ENCODE measurements at places on chromosomes 1 and 21.

- no peak for DNase-seq
Measured at GRCh38 chr1:100075773-100076172, 57.0 kb downstream of the SASS6 start.

DNA sequence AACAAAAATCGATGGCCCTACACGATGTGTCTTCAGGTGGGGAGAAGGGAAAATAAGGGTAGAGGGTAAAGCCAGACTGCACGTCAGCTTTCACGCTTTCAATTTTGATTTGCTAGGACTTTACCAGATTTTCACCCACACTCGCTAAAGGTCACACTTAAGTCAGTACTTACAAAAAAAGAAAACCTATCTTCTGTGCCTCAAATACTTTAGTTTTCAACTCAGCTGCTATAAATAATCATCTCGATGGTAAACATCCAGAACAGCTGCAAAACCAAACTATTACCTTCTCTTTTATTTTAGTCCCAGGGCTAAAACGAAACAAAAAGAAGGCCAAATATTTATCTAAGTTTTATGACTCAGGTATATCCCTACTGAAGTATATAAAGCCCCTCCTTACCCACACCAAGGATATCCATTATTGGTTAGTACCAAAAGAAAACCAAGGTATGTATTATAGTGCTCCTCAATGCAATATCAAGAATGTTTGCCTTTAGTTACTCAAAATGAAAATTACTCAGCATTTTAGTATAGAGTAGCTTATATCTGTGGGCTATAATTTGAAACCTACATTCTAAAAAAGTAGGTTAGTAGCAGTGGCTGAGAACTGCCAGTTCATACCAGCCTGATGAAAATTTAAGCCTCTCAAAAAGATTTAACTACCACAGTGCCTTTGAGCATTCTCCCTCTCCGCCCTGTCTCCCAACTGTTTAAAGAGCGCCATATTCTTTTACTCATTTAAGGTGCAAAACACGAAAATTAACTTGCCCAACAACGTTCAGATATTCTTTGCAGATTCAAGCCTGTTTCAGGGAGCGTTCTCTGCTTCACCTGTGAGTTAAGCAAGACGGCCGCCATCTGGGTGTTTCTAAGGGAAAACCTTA, 1.5 kb downstream of the CSDE1 start:
- DNase-seq, result no peak

GRCh38 chr1:229266274-229266673, 4.6 kb upstream of the RAB4A start:
- no peak for DNase-seq

GRCh38 chr1:111241797-111242196, 14.3 kb downstream of the CHI3L2 start:
- DNase-seq, result no peak

- DNase-seq, result no peak
Measured at GRCh38 chr1:177227978-177228692, 57.4 kb downstream of the BRINP2 start.

DNA sequence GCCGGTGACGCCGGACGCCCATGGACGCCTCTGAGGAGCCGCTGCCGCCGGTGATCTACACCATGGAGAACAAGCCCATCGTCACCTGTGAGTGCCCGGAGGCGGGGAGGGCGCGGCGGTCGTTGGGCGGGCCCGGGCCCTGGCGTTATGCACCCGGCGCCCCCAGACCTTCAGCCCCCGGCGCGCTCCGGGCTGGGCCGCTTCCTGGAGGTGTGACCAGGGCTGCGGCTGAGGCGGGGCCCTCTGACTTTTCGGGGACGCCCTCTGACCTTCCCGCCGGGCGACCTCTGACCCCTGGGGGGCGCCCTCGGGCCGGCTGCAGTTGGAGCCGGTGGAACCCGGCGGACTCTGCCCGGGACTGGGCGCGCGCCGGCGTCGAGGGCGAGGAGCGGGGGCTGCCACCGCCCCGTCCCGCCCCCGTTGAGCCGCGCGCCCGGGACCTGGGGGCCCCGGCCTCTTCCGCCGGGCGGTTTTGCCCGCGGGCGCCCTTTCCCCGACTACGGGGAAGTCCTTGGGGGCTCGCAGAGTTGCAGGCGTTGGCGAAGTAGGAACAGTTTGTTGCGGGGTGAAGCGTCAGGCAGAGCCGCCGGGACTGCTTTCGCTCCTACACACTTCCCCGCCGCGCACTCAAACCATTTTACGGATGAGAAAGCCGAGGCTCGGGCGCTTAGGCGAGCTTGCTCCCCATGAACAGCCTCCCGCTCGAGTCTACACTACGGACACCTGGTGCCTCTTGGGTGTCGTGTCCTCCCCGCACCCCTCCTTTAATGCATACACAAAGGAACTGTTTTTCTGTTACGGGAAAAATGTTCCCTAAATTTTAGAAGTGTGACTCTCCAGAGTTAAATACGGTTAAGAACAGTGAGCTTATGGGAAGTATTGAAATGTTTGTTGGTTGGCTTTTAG, 618 bp downstream of the TRAPPC10 start:
- DNase-seq, result peak; percentile 74

DNA sequence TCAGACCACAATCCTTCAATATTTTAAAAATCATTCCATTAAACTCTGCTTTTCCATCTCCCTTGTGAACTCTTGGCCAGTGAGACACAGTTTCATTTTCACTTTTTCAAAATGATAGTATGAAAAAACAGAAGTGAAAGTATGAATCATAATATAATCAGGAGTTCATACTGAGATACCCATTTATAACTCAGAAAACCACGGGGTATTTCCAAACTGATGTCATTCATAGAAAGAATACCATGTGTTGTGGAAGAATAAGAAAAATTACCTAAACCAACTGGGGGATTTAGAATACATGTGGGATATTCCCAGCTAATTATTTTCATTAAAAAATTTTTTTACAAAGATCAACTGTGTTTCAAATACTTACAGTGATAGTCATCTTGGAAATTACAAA, 149.9 kb downstream of the MRPL39 start:
- DNase-seq, result no peak

DNA sequence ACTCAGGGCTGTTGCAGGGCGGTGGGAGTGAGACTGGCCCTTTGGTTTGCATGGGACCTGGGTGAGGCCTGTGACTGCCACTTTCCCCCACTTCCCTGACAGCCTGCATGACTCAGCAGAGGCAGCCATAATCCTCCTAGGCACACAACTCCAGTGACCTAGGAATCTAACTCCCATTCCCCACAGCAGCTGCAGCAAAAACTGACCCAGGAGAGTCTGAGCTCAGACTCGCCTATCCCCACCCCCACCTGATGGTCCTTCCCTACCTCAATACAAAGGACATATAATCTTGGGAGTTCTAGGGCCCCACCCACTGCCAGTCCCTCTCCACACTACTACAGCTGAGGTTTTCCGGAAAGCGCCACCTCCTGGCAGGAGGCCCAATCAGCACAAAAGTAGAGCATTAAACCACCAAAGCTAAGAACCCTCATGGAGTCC, 26.7 kb downstream of the NDC1 start:
- no peak for DNase-seq

- DNase-seq, result no peak
Measured at GRCh38 chr1:241678536-241678935, 26.5 kb downstream of the WDR64 start.

- peak; percentile 33 for DNase-seq
Measured at GRCh38 chr1:37811027-37811655, 3.1 kb upstream of the YRDC start.

GRCh38 chr1:182330303-182330702, 61.3 kb downstream of the GLUL start:
- DNase-seq, result no peak

DNA sequence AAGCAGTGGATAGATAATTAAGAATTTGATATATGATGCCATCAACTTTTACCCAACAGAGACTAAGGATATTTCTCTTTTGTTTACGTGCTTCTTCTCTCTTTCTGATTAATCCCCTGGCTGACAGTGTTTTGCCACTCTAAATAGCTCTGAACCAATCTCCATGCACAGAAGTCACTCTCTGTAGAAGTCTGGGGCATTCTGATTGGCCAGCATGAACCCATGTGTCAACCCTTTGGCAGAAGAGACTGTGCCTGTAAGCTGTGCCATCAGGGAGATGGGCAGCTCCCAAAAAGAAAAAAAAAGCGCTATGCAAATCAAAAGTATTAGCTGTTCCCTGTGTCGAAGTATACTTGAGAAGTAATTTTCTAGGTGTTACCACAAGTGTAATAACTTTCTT, 34.1 kb upstream of the NRIP1 start:
- no peak for DNase-seq

- no peak for DNase-seq
Measured at GRCh38 chr1:107473065-107473464, 332.2 kb downstream of the NTNG1 start.

- no peak for DNase-seq
Measured at GRCh38 chr1:6788946-6789345, 3.7 kb downstream of the CAMTA1 start.

DNA sequence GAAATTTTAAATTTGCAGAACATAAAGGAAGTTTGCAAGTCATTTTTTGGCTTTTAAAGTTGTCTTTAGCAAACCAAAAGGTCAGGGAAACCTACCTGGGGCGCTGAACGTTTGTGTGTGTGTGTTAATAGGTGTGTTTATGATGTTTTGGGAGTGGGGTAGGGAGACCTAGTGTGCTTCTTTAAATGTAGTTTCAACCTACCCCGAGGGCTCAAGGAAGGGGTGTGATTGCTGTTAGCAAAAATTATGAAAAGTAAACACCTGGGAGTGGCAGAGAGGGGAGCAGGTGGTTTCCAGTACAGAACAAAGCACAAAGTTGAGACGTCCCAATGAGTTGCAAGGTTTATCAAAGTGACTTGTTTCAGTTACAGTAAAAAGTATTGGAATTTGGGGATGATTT, 58.7 kb upstream of the WDR26 start:
- no peak for DNase-seq

DNA sequence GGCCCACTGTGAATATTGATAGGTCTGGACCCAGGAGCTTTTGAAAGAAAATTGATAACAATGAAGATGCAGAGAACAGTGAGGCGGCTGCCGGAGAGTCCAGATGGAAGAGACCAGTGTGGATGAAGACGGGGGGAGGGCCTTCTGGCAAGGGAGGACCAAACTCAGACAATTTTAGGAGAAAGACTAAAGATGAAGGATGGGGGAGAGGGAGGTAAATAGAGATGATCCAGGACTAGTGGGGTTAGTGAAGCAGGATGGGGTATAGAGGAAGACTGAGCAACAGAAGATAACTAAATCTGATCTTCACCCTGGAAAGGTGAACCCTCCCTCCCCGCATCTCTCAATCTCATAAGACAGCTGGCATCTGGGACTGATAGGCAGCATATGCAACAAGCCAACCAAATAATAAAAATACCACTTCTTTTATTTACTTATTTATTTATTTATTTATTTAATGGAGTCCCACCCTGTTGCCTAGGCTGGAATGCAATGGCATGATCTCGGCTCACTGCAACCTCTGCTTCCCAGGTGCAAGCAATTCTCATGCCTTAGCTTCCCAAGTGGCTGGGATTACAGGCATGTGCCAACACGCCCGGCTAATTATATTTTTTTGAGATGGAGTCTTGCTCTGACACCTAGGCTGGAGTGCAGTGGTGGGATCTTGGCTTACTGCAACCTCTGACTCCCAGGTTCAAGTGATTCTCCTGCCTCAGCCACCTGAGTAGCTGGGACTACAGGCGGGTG, 10.5 kb downstream of the EIF3I start:
- no peak for DNase-seq

GRCh38 chr1:58896246-58897183, 112.7 kb upstream of the JUN start:
- DNase-seq, result no peak

DNA sequence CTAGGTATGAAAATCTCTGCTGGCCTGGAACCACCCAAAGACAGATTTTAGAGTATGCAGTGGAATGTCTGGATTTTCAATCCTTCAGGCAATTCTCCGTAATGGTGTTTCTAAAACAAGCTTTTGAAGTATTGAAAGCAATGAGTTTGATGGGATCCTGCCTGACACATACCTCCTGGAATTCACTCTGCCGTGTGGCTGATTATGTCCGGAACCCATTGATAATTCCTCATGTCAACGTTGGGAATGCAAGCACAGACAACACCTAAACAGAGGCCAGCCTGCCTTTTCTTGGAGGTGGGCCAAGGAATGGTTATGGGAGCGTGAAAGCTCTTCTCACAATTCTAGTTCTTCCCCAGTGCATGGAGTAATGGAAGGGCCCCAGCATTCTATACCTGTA, 168.9 kb upstream of the HMCN1 start:
- DNase-seq, result no peak

DNA sequence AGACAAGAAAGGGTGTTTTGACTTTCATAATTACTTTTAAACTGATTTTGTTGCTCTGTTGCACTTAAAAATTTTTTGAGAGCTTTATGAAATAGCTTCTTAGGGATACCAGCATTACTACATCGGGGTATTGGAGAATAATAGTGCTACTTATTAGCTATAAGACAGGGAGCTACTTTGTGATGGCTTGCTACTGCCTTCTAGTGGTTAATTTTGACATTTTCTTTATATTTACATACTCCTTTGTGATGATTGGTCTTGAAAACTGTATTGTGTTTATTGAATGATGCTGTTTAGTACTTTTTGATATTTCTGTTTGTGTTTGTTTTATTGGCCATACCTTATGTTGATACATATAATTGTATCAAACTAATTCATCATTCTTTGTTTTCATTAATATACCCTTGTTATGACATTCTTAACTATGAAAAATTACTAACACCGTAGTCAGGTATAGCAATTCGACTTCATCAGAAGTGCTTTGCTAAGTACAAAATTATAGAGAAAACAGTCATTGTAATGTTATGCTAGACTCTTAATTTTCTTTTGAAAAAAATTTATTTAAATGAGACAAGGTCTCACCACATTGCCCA, 85.5 kb downstream of the CLIC4 start:
- DNase-seq, result no peak

GRCh38 chr1:29196863-29197589, 15.3 kb upstream of the SRSF4 start:
- DNase-seq, result no peak

DNA sequence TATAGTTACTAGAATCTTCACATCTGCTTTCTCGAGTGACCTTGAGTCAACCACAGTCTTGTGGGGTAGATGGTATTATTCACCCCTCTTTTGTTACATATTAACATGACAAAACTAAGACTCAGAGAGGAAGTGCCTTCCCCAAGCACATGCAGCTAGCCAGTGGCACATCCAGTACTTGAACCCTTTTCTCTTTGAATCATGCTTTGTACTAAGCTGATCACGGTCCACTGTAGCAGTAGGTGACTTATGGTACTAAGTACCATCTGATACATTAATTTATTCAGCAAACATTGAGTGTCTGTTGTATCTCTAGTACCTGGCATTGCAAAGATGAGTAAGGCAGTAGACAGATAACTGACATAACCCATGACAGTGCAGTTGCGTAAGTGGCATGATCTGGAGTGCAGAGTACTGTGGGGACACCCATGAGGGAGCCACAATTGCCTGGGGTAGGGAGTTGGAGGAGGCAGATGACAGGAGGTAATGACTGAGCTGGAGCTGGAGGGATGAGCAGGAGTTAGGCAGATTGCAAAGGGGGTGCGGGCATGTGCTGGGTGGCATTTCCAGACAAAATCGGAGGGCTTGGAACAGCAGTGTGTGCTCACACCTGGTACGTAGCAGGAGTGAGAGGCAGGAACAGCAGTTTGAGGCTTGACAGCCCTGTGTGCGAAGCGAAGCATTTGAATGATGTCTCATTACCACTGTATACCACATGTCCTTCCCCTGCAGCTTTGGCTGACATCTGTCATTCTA, 29.8 kb downstream of the UCK2 start:
- DNase-seq, result no peak

All from stimulated activated CD4-positive, alpha-beta T cell treated with anti-CD3 and anti-CD28 coated beads, Interleukin-1b, Interleukin-23, amount 100 ng/mL, for 24 hours (primary cell).